Testis (tissue), 5 donors: ENCODE measurements at places on chromosomes 7 and 10. TPM values are rescaled to one million over a fixed set of nuclear protein-coding genes. Genes with fewer than 3 reads are reported as not detected.

The PRSS37 gene
- total RNA-seq: 17.1 TPM

The TLX1 gene
- 0.99 TPM for total RNA-seq

The PIK3AP1 gene
- total RNA-seq: 10.0 TPM

The ANKRD30A gene
- total RNA-seq: 32.1 TPM

The PVRIG gene
- 3.0 TPM for total RNA-seq

The TEX47 gene
- 23.9 TPM for total RNA-seq

The SPAM1 gene
- total RNA-seq: 9.4 TPM

The XRCC2 gene
- total RNA-seq: 9.6 TPM

The NPFFR1 gene
- 2.8 TPM for total RNA-seq
